ENCODE measurements at places on chromosomes 13 and 19. TPM values are rescaled to one million over a fixed set of nuclear protein-coding genes. Genes with fewer than 3 reads are reported as not detected.

The OVOL3 gene
- not detected for total RNA-seq

The NRTN gene
- not detected for total RNA-seq

The PCP2 gene
- 3.0 TPM for total RNA-seq

The DPF1 gene
- total RNA-seq = 1.0 TPM

The SIX5 gene
- total RNA-seq = 1.0 TPM

The NANOS3 gene
- not detected for total RNA-seq

The ANKRD24 gene
- total RNA-seq = 1.1 TPM

Measured in activated naive CD4-positive, alpha-beta T cell treated with anti-CD3 and anti-CD28 coated beads, Interleukin-2, amount 10 ng/mL, durations not matched to agents 5 hours and 36 hours (primary cell).